NCI-H2171 treated with DMSO at 0.1 percent for 48 hours (cell line): ENCODE measurements at places on chromosomes 5 and 9.

- no peak for DNase-seq
Observed at GRCh38 chr5:62522811-62523210, 55.8 kb upstream of the LRRC70 start.

GRCh38 chr5:19927170-19927569, 60.8 kb downstream of the CDH18 start:
- DNase-seq, result no peak

DNA sequence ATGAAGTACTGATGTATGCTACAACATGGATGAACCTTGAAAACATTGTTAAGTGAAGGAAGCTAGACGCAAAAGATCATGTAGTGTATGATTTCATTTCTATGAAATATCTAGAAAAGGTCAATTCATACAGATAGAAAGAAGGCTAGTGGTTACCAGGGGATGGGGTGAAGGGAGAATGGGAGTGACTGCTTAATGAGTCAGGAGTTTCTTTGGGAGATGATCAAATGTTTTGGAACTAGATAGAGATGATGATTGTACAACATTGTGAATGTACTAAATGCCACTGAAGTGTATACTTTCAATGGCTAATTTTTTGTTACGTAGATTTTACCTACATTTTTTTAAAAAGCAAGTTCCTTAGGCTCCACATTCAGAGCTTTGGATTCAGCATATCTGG, 14.9 kb upstream of the DELE1 start:
- no peak for DNase-seq

DNA sequence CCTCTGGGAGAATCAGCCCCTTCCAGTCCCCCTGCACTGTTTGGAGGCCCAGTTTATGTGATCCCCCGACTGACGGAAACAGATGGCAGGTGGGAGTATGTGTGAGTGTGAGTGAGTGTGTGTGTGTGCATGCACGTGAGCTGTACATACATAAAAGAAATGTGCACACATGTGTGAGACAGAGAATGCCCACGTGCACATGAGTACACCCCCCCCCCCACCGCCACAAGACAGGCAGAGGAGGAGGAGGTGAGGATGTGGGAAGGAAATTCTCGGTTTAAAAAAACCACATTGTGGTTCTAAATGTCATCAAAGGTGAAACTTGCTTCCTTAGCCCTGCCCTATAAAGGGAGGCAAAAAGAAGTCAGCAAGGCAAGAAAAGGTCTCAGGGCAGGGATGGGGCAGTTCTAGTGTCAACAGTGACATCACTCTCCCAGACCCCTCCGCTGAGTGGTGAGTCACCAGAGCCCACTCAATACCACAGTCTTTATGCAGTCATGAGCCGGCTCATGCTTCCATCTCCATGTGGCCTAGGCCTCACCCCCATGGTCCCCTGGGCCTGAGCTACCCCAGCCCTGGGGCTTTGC, 79.2 kb upstream of the HSPA9 start:
- DNase-seq, result no peak

DNA sequence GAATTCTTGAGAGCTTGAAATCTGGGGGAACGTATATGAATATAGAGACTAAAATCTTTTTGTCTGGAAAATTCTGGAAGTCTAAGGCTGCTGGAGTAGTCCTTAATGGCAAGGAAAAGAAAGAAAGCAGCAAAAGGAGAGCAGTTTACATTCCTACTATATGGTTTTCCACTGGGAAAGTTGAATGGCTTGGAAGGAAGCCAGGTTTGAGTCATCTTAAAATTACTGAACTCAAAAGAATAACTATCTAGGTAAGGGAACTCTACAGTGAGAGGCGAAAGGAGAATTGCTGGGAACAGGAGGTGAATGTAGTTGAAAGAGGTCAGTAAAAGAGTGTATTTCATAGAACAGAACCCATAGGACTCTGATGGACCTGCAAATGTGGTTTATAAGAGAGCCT, 258.1 kb upstream of the EDIL3 start:
- no peak for DNase-seq

DNA sequence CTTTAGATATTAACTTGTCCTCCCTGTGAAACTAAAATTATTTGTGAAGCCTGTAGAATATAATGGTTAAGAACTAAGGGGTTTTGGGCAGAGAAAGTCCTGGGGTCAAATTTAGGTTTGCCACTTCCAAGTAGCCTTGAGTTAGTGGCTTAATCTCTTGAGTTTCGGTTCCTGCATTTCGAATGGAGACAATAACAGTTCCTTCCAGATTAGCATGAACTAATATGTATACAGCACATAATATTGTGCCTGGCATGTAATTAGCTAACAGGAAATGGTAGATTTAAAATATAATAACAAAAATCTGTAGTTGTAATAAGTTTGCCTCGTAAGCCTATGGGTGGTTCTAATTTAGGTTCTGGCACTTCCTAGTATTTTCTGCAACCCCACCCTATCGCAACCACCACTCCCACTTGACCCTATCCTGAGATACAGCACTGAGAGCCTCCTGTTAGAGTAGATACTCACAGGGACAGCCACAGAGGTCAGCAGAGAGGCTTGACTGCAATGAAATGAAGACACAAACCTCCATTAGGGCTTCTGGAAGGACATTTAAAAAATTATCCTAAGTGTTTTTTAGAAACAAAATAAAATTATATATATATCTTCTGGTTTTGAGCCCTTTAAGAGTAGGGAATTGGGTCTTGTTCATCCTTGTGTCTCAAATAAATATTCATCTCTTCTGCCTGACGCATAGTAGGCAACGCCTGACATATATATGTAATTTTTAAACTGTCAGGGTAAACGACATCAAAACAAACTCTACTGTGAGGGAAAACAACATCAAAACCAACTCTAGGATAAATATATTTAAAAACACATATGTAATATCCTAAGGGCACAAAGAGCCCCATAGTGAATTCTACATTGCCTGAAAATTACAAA, 8.5 kb downstream of the SPINK9 start:
- no peak for DNase-seq

DNA sequence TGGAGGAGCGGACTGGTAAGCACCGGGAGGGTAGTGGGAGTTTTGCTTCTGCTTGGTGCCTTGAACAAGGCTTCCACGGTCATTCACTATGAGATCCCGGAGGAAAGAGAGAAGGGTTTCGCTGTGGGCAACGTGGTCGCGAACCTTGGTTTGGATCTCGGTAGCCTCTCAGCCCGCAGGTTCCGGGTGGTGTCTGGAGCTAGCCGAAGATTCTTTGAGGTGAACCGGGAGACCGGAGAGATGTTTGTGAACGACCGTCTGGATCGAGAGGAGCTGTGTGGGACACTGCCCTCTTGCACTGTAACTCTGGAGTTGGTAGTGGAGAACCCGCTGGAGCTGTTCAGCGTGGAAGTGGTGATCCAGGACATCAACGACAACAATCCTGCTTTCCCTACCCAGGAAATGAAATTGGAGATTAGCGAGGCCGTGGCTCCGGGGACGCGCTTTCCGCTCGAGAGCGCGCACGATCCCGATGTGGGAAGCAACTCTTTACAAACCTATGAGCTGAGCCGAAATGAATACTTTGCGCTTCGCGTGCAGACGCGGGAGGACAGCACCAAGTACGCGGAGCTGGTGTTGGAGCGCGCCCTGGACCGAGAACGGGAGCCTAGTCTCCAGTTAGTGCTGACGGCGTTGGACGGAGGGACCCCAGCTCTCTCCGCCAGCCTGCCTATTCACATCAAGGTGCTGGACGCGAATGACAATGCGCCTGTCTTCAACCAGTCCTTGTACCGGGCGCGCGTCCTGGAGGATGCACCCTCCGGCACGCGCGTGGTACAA, 556 bp downstream of the PCDHGC3 start:
- DNase-seq, result peak; percentile 19

- no peak for DNase-seq
Observed at GRCh38 chr9:110148891-110149290, 59.1 kb downstream of the C9orf152 start.
